NCI-H1436 treated with DMSO at 0.1 percent for 48 hours (cell line): ENCODE measurements at places on chromosomes 6 and 20.

GRCh38 chr6:149031859-149032598 lies 285.2 kb downstream of the UST start:
- DNase-seq = no peak

DNA sequence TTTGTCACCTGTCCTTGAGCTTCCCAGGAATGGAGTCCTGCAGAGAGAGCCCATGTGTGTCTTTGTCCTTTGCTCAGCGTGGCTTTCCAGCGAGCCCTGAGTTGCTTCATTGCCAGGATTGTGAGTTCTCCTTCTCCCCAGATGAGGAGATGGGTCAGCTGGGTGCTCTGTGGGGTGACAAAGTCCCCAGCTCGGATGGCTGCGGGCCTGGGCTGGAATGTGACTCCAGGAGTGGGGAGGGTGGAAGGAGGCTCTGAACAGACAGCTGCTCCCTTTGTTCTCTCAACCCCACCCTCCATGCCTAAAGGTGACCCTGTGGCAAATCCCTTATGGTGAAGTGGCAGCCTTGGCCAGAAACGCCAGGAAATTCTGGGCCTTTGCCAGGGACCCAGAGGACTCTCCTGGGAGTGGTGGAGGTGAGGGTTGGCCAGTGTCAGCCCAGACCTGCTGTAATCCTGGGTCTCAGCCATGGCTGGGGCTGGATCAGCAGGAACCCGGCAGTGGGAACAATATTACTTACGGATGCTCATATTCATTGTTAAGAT lies 44.4 kb upstream of the CST5 start:
- no peak for DNase-seq

DNA sequence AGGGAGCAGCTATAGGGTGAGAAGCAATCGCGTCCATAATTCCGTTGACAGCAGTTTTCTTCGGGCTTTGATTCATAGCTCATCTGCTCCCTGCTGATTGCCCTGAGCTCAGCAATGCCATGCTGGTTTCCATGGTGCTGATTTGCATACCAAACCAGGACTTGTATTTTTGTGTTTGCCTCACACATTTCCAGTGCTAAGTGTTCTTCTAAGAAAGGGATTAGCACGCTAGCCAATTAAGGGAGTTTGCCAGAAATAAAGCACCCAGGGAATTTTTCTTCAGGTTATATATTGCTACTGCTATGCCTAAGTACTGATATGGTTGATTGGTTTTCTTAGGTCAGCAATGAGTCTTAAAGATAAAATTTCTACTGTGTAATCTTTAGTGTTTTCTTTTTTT lies 177.6 kb downstream of the PLCB1 start:
- no peak for DNase-seq

GRCh38 chr20:34843421-34843820 lies 18.0 kb upstream of the NCOA6 start:
- DNase-seq = no peak

DNA sequence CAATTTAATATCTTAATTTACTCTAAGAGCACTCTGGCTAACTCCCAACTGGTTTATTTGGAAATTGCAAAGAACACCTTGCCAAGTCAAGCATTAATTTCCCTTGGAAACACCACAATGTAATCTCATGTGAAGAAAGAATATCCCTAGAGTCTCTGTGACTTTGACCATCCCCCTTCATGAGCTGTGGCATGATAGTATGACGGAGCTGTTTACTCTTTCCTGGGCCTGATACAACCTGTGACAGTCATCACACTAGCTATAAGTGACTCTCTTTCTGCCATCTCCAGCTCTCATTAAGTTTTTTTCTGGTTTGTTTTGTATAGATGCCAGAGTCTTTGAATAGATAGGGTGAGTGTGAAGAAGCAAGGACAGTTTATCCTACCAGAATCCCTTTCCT lies 470.3 kb upstream of the JARID2 start:
- no peak for DNase-seq

- no peak for DNase-seq
Observed at GRCh38 chr6:151255811-151256210, 16.0 kb downstream of the AKAP12 start.

GRCh38 chr6:90294989-90295853 lies 1.4 kb downstream of the BACH2 start:
- no peak for DNase-seq

DNA sequence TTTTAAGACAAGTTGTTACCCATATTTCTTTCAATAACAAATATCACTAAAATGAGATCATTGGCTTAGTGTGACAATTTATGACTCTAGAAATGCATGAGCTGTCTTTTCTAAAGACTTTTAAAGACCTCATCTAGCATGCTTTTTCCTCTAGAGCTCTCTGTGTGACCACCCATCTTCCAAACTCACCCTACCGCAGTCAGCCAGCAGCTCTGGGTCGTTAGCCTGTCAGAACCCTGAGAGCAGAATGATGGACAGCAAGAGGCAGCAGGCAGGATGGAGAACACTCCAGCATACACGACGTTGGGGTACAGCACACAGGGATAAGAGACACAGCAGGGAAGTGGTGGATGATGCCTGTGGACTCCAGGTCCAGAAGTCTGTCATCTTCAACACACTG lies 45.1 kb upstream of the TBX18 start:
- DNase-seq = no peak

DNA sequence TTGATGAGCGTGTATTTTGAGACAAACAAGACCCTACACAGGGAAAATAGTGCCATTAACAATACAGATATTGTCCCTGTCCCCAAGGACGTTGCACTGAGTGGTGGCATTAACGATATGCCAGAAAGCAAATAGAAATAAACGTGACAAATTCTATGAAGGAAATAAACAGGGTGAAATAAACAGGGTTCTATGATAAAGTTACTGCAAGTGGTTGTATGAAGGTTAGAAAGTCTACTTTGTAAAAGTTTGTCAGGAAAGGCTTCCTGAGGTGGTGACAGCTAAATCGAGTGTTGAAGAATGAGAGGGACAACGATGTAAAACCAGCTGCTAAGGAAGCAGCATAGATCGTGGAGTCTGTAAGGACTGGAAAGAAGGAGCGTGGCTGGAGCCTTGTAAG lies 380.2 kb downstream of the LAMA2 start:
- DNase-seq = no peak

- no peak for DNase-seq
Observed at GRCh38 chr6:164792666-164793065, 516.7 kb downstream of the C6orf118 start.

GRCh38 chr6:147201885-147202515 lies 2.2 kb upstream of the STXBP5 start:
- no peak for DNase-seq

DNA sequence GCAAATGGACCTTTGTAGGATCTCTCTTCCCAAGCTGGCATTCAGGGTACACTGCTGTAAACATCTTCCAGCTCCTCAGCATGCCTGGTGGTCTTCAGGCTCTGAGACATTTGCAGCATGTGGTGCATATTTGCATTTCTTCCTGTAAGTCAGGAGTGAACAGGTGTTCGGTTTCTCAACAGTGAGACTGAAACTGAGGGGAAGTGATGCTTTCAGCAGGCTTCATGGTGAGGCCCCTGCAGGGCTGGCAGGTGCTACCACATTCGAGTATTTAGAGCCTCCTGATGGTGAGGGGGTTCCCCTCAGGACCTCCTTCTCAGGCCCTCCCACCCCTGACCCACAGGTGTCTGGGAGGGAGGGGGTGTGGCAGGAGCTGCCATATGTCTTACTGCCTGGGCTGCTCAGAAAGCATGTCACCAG lies 15.1 kb downstream of the MYBL2 start:
- no peak for DNase-seq

- no peak for DNase-seq
Observed at GRCh38 chr6:133501675-133502270, 260.6 kb downstream of the EYA4 start.

GRCh38 chr6:31114541-31114878 lies at the start of gene PSORS1C1:
PSORS1C1 (plus strand) TSS chr6:31114800; CDS start chr6:31129633, 14,833 bp downstream.
- DNase-seq = no peak

GRCh38 chr6:98215531-98215930 lies 618.8 kb upstream of the POU3F2 start:
- DNase-seq = no peak

GRCh38 chr20:24403406-24403805 lies 66.0 kb upstream of the SYNDIG1 start:
- no peak for DNase-seq

GRCh38 chr6:136307351-136307750 lies 17.7 kb upstream of the BCLAF1 start:
- DNase-seq = no peak

DNA sequence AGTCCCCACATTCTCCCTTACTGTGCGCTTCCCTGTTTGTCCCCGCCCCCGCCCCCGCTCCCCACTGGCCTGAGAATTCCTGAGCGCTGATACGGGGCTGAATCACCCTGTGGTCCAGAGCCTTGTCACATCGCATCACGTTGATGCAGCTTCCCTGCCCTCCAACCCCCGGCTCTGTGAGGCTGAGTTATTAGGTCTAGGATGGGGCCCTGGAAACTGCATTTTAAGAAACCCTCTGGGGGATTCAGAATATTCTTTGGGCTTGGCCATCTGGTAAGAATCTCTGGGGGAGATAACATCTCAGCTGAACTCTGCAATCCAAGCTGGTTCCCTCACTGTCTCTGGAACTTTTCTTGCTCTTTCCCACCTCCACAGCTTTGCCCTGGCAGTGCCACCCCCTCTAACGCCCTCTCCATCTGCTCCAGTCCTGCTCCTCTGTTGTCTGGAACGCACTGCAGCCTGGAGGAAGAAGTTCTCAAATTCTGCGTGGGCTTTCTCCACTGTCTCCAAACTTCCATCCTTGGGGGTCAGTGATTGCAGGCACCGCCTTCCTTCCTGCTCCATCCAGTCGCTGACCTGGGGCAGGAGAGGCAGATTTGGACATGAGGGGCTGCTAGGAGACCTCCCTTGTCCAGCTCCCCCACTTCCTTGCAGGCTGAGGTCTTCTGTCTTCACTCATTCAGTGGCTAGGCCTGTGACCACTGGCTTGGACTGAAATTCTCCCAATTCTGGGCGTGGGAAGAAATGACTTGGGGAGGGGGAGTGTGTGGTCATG lies 42.6 kb downstream of the KIAA1755 start:
- no peak for DNase-seq

DNA sequence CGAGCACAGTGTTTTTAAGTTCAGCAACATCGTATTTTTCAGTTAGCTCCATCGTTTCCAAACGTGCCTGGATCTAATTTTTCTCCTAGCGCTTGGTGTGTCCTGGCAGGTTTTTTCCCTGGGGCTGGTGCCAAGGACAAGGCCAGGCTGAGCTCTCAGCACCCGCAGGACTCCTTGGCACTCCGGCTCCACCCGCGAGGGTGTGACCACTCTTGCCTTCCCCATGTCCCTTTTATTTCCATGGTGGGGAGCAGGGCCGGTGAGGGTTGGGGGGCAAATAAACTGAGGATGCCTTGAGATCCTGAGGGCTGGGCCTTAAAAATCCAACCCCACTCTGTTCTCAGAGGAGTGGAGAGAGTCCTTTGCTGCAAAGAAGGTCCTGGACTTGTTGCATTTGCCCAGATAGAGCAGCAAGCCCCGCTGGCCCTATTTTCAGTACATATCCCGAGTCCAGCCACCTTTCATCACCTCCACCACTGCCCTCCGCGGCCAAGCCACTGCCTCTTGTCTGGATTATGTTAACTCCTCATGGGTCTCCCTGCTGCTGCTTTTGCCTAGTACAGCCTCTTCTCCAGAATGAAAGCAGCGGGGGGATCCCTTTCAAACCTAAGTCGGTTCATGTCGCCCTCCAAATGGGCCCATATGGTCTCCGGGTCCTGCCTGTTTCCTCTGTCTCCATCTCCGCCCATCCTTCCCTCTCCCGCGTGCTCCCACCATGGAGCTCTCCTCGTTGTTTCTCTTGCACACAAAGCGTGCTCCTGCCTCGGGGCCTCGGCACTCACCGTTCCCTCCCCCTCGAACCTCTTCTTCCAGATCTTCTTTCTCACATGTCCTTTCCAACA lies 4.5 kb upstream of the RAB44 start:
- DNase-seq = no peak

DNA sequence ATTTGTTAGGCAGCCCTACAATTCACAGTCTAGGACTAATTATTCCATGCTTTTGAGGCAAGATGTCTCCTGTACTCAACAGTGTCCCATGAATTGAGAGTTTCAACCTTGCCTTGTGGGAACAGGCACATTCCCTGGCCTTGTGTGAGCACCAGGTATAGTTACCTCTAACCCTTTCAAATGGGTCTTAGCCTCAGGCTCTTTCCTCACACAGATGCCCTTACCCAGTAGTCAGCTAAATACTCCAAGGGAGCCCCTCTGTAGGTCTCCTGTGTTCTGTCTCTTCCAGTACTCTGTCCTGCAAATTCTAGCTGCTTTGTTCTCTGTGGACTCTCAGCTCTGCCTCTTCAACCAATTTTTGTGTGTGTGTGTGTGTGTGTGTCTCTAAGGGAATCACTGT lies 135.3 kb downstream of the ZFAND3 start:
- DNase-seq = no peak

DNA sequence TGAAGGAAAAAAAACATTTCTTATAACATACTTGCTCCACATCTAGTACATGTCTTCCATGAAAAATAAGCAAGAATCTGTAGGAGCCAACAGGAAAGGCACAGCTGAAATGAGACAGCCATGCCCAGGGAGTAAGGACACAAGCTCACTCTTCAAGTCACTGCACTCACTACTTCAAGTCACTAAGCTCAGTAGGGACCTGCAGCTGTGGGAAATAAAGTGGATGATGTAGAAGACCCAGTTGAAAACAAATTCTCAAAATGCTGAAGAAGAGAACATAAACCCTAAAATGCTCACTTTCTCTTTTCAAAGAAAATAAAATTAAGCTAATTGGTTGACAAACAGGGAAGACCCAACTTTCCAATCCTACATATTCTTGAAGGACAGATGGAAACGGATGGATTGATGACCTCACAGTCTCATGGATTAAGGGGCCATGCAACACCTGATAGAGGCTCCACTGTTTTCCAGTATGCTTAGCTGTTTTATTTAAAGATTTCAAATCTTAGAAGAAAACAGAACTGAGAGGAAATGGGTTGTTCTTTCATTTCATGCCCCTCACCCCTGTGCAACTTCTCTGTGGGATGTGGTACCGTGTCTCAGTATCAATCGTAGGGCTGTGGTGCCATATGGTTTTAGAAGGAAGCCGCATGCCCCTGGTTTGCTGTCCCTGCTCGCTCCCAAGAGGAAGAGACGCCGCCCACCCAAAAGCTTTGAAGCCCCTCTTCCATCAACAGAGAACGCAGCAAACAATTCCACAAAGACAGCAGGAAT lies 133.3 kb downstream of the WDR27 start:
- DNase-seq = no peak

DNA sequence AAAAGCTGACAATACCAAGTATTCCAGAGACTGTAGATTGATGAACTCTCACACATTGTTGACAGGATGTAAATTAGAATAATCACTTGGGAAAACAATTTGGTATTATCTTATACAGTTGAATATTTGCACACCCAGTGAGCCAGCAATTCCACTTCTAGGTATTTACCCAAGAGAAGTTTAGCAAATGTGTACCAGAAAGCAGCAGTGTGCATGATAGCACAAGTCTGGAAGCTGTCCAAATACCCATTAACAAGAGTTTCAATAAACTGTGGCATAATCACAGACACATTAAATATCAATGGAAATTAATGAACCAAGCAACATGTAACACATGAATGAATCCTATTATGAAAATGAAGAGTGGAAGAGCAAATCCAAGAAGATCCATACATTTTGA lies 233.6 kb downstream of the TPBG start:
- peak; percentile 12 for DNase-seq

GRCh38 chr6:2244261-2245102 lies 923 bp downstream of the GMDS start:
- no peak for DNase-seq
